ENCODE measurements at places on chromosomes 12 and 14. TPM values are rescaled to one million over a fixed set of nuclear protein-coding genes. Genes with fewer than 3 reads are reported as not detected.

- DNase-seq = peak; percentile 78
These were observed 10.9 kb upstream of the PIK3C2G start for GRCh38 chr12:18250313-18250916.

DNA sequence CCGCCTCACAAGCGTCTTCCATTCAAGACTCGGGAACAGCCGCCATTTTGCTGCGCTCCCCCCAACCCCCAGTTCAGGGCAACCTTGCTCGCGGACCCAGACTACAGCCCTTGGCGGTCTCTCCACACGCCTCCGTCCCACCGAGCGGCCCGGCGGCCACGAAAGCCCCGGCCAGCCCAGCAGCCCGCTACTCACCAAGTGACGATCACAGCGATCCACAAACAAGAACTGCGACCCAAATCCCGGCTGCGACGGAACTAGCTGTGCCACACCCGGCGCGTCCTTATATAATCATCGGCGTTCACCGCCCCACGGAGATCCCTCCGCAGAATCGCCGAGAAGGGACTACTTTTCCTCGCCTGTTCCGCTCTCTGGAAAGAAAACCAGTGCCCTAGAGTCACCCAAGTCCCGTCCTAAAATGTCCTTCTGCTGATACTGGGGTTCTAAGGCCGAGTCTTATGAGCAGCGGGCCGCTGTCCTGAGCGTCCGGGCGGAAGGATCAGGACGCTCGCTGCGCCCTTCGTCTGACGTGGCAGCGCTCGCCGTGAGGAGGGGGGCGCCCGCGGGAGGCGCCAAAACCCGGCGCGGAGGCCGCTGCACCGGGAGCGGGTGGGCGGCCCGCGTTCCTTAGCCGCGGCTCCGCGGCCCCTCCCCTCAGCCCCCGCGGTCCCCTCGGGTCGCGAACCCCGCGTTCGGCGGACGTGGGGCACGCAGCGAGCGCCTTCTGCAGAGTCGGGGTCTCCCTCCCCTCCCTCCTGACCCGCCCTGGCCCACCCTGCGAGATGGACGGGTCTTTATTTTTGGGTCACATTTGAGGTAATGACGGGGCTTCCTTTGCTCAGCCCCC is at the start of gene UBC:
Gene UBC (minus strand): TSS at position 259 of the 847 bp plus-strand sequence. CDS start 879 bp downstream, outside the sequence.
- DNase-seq = peak; percentile 93

DNA sequence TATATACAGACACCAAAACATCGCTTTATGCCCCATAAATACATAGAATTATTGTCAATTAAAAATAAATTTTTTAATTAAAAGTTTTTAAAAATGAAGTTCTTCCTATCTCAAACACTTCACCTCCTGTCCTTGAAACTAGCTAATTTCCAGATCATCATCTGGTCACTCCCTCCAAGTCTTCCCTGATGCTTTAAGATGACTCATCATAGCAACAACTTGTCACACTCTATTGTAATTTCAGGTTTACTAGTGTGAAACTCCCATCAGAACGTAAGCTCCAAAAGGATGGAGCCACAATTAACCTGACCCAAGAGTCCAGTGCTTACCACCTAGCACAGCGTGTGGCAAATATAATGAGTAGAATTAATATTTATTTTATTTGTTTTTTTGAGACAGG is 16.3 kb downstream of the GXYLT1 start:
- no peak for DNase-seq

DNA sequence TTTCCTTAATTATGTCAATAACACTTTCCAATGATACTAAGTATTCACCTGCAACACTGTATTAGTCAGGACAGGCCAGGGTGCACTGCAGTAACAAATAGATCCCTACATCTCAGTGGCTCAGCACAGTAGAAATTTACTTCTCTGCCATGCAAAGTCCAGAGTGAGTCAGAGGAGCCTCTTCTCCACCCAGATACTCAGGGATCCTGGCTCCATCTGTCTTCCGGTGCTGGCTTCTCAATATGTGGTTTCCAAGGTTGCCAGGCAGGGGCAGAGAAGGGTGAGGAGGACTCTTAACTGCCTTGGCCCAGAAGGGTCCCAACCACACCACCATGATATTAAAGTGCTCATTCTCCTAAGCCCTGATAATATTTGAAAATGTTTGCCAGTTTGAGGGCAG is 47.8 kb downstream of the ADGRD1 start:
- DNase-seq = no peak

GRCh38 chr12:68321140-68321539 is 11.0 kb downstream of the MDM1 start:
- no peak for DNase-seq

- DNase-seq = no peak
These were observed 7.4 kb downstream of the DAAM1 start for GRCh38 chr14:59195912-59196311.

- no peak for DNase-seq
These were observed 64.4 kb upstream of the NCOR2 start for GRCh38 chr12:124631681-124632256.

TSPAN8 gene
- 33.5 TPM for polyA plus RNA-seq

Measured in renal pelvis (tissue), 12 donors.